ENCODE measurements at places on chromosomes 3 and 15. TPM values are rescaled to one million over a fixed set of nuclear protein-coding genes. Genes with fewer than 3 reads are reported as not detected.

EEFSEC gene
- 15.8 TPM for total RNA-seq

SLC2A2 gene
- total RNA-seq = not detected

KBTBD12 gene
- 6.0 TPM for total RNA-seq

CCR4 gene
- 0.22 TPM for total RNA-seq

SEMA4B gene
- total RNA-seq = 93.7 TPM

ALS2CL gene
- 8.3 TPM for total RNA-seq

All from camera-type eye (tissue), 1 donor.